ENCODE measurements at places on chromosomes 12 and 14.

DNA sequence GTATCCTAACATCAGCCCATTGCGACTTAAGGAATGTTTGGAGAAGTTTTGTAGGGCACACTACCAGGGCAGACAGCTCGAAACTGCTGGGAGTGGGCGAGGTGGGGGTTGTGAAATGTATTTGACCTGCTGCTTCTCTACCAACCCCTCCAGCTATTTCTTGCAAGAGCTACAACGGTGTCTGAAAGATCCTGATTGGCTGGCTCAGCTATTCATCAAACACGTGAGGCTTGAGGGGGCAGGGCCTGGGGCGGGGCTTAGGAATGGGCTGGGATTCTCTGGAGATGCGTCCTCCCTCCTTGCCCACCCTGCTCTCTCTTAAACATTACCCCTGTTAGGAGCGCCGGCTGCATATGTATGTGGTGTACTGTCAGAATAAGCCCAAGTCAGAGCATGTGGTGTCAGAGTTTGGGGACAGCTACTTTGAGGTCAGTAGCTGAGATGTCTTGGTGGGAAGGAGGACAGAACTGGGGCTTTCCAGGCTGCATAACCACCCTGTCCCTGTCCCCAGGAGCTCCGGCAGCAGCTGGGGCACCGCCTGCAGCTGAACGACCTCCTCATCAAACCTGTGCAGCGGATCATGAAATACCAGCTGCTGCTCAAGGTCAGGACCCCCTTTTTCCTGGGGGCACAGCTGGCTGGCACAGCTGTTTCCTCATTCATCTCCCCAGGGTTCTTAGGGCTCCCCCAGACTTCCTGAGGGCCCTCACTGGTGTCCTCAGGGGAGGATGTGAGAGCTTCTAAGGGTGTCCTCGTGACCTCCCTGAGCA is 3.1 kb downstream of the ARHGEF25 start:
- peaks cover 17% of the 10 kb centered on the region for H3K27me3 ChIP-seq
- DNase-seq: no peak
- H3K4me3 ChIP-seq: peak overlapping the region; percentile 27
- no peak overlapping the region for H3K27ac ChIP-seq
- peaks cover 42% of the 10 kb centered on the region for H3K4me1 ChIP-seq

- peaks cover 8% of the 10 kb centered on the region for H3K27me3 ChIP-seq
- no peaks in the 10 kb centered on the region for H3K36me3 ChIP-seq
- peaks cover 24% of the 10 kb centered on the region for H3K4me1 ChIP-seq
- H3K4me3 ChIP-seq: peak overlapping the region; percentile 45
- no peak for DNase-seq
These were observed 9.2 kb downstream of the EXOC3L4 start for GRCh38 chr14:103103461-103104388.

DNA sequence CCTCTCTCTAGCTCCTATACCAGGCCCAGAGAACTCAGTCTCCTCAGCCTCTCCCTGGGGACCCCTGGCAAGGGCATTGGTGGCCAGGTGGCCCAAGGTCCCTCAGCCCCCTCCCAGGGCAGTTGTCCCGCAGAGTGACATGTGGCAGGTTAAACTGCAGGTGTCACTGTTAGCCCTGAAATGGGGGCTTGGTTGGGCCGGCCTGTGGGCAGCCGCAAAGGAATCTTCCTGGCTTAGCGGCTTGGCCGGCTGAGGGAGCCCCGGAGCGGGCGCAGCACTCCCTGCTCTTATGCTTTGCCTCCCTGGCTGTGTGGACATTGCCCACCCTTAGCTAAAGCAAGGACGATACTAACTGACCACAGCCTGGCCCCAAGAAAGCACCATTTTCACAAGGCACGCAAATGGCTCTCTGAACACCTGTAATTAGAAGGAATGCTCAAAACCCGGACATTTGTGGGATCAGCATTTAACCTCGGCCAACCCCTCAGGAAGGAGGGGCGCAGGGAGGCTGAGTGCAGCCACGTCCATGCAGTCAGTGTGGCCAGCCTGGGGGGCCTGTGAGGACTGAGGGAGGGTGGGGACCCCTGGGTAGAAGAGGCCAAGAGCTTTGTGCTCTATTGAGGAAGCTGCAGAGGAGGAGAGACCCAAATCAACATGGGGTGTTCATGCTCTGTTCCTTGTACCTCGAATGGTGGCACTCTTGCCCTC is 82.2 kb downstream of the PAPOLA start:
- peaks cover 13% of the 10 kb centered on the region for H3K27me3 ChIP-seq
- no peak for DNase-seq
- H3K27ac ChIP-seq: no peak overlapping the region

DNA sequence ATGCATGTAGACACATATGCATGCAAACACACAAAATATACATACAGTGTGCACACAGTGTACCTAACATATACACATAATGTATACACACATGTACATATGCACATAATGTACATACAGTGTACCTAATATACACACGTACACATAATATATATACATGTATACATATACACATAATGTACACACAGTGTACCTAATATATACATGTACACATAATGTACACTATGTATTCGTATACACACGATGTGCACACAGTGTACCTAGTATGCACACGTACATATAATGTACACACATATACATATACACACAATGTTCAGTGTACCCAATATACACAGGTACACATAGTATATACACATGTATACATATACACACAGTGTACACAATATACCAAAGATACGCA is 70.0 kb downstream of the DNAH10 start:
- DNase-seq: no peak
- no peaks in the 10 kb centered on the region for H3K36me3 ChIP-seq
- H3K27ac ChIP-seq: no peak overlapping the region
- no peak overlapping the region for H3K4me3 ChIP-seq
- H3K4me1 ChIP-seq: no peaks in the 10 kb centered on the region

- no peak overlapping the region for H3K27ac ChIP-seq
- no peak for DNase-seq
- H3K4me3 ChIP-seq: no peak overlapping the region
- peaks cover 2% of the 10 kb centered on the region for H3K27me3 ChIP-seq
These were observed 397.7 kb upstream of the PRICKLE1 start for GRCh38 chr12:42987216-42987650.

GRCh38 chr14:33460164-33460563 is 490.7 kb downstream of the EGLN3 start:
- no peak overlapping the region for H3K27ac ChIP-seq
- H3K4me1 ChIP-seq: no peaks in the 10 kb centered on the region
- H3K27me3 ChIP-seq: no peaks in the 10 kb centered on the region
- no peak overlapping the region for H3K4me3 ChIP-seq
- no peak for DNase-seq
- no peaks in the 10 kb centered on the region for H3K36me3 ChIP-seq

- H3K36me3 ChIP-seq: peaks cover 2% of the 10 kb centered on the region
- H3K27me3 ChIP-seq: peaks cover 6% of the 10 kb centered on the region
- H3K27ac ChIP-seq: no peak overlapping the region
These were observed 17.7 kb upstream of the PELI2 start for GRCh38 chr14:56100556-56100955.

DNA sequence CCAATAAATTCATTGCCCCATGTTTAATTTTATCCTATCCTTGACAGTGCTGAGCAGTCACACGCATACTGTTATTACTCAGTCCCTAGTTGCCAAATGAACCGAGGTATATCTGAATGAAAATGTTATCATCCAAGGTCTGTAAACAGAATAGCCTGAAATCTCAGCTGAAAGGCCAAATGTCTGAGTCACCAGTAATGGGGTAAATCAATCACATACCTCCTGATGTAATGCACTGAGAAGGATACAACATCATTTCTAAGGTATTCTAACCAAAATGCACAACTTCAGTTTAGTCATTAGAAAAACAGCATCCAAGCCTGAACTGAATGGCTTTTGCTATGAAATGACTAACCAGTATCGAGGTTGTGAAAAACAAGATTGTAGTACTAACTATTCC is 228.6 kb downstream of the DPF3 start:
- H3K27me3 ChIP-seq: no peaks in the 10 kb centered on the region
- H3K4me1 ChIP-seq: peaks cover 10% of the 10 kb centered on the region
- no peak overlapping the region for H3K27ac ChIP-seq
- no peak overlapping the region for H3K4me3 ChIP-seq
- no peak for DNase-seq
- peaks cover 26% of the 10 kb centered on the region for H3K36me3 ChIP-seq

GRCh38 chr12:1309613-1310012 is 284.8 kb downstream of the FBXL14 start:
- H3K4me3 ChIP-seq: no peak overlapping the region
- peak overlapping the region; percentile 55 for H3K27ac ChIP-seq
- peaks cover 24% of the 10 kb centered on the region for H3K36me3 ChIP-seq
- peaks cover 2% of the 10 kb centered on the region for H3K4me1 ChIP-seq

- no peak overlapping the region for H3K4me3 ChIP-seq
- no peak for DNase-seq
- peaks cover 7% of the 10 kb centered on the region for H3K27me3 ChIP-seq
These were observed 24.4 kb downstream of the TUNAR start for GRCh38 chr14:95901054-95901453.

DNA sequence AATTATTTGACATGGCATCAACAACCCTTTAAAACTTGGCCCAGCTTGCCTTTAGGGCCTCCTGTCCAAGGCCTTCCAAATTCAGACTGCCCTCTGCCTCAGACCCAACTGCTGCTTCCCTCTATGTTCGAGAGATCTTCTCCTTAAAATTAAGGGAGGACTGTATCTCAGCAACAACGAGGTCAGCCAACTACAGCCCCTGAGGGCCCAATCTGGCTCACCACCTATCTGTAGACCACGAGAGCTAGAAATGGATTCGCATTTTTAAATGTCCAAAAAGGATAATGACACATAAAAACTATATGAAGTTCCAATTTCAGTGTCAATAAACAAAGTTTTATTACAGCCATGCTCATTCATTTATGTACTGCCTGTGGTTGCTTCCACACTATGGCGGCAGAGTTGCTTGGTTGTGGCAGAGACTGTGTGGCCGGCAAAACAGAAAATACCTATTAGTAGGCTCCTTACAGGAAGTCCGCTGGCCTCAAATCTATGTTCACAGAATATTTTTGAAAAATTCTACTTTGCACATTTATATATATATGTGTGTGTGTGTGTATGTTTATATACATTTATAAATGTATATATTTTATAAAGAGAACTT is 1026.9 kb downstream of the BCL11B start:
- H3K4me1 ChIP-seq: no peaks in the 10 kb centered on the region
- no peaks in the 10 kb centered on the region for H3K27me3 ChIP-seq
- no peak for DNase-seq

DNA sequence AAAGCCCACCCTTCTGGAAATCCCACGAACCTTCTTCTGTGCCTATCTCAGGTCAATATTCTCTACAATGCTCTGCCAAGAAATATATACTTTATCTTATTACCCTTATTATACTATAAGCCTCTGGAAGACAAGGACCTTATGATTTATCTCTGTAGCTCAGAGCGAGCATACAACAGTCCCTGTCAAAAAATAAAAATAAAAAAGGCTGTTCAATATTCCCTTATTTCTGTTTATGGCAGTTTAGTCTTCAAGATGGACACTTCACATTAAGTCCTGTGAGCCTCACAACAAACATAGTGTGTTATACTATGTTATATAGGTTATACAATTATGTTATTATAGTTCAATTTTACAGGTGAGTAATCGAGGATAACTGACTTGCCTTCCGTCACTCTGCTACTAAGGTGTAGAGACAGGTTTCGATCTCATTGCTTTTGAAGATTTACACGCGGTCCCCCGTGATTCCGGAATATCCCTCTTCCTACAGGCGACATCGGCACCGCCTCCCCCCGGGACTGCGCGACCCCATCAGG is 562 bp downstream of the EAPP start:
- peak overlapping the region; percentile 97 for H3K27ac ChIP-seq
- DNase-seq: no peak
- peaks cover 4% of the 10 kb centered on the region for H3K36me3 ChIP-seq
- H3K4me1 ChIP-seq: peaks cover 8% of the 10 kb centered on the region
- H3K4me3 ChIP-seq: peak overlapping the region; percentile 93

- DNase-seq: no peak
- H3K36me3 ChIP-seq: no peaks in the 10 kb centered on the region
These were observed 42.5 kb upstream of the C14orf180 start for GRCh38 chr14:104536942-104537612.

GRCh38 chr14:64774272-64774671 is 70.0 kb downstream of the PLEKHG3 start:
- no peak overlapping the region for H3K27ac ChIP-seq
- no peaks in the 10 kb centered on the region for H3K36me3 ChIP-seq
- peaks cover 3% of the 10 kb centered on the region for H3K27me3 ChIP-seq
- no peak overlapping the region for H3K4me3 ChIP-seq
- H3K4me1 ChIP-seq: no peaks in the 10 kb centered on the region
- DNase-seq: no peak

DNA sequence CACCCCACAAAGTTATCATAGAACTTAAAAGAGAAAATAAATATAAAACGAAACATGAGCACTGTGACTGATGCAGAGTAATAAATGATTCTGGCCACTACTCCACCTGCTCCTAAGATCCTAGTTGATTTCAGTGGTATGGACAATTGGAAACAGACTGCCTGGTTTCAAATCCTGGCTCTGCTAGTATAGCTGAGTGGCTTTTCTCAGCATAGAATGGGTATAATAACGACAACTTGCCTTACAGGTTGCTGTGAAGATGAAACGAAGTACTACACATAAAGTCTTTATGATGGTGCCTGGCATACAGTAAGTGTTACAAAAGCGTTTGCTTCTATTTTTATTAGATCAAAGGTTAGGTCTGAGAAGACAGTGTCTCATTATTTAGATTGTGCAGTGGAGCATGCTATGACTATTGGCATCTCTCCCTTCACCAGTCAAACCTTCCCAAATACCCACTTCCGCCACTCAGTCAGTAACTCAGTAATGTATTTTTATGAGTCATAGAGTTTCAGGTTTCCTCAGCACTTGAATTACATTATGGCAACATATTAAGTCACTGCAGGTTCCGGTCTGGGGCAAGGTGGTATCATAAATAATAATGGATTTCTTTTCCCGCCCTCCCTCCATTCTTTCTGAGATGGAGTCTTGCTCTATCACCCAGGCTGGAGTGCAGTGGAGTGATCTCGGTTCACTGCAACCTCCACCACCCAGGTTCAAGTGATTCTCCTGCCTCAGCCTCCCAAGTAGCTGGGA is 29.7 kb upstream of the NR2C1 start:
- no peaks in the 10 kb centered on the region for H3K27me3 ChIP-seq
- H3K27ac ChIP-seq: no peak overlapping the region

- DNase-seq: no peak
- H3K27ac ChIP-seq: no peak overlapping the region
- peaks cover 4% of the 10 kb centered on the region for H3K36me3 ChIP-seq
- peaks cover 19% of the 10 kb centered on the region for H3K27me3 ChIP-seq
These were observed 23.6 kb upstream of the FAM181A start for GRCh38 chr14:93903342-93904184.

GRCh38 chr14:47020500-47020899 is 368.9 kb upstream of the RPL10L start:
- no peak overlapping the region for H3K4me3 ChIP-seq
- H3K4me1 ChIP-seq: no peaks in the 10 kb centered on the region
- H3K27me3 ChIP-seq: no peaks in the 10 kb centered on the region
- DNase-seq: no peak
- no peaks in the 10 kb centered on the region for H3K36me3 ChIP-seq

- no peak for DNase-seq
- peaks cover 4% of the 10 kb centered on the region for H3K36me3 ChIP-seq
- no peaks in the 10 kb centered on the region for H3K27me3 ChIP-seq
- no peak overlapping the region for H3K4me3 ChIP-seq
These were observed 601.5 kb downstream of the KCNH5 start for GRCh38 chr14:62443796-62444195.
